GM23338 (cell line): ENCODE measurements at places on chromosomes 3 and 15.

- no peaks in the 10 kb centered on the region for H3K27me3 ChIP-seq
- no peak overlapping the region for H3K4me3 ChIP-seq
- H3K36me3 ChIP-seq, result peaks cover 70% of the 10 kb centered on the region
- no peak for DNase-seq
Observed at GRCh38 chr3:114081037-114081436, 24.5 kb downstream of the QTRT2 start.

- H3K4me3 ChIP-seq, result no peak overlapping the region
- H3K27ac ChIP-seq, result no peak overlapping the region
- no peak for DNase-seq
- no peaks in the 10 kb centered on the region for H3K27me3 ChIP-seq
- H3K36me3 ChIP-seq, result no peaks in the 10 kb centered on the region
Observed at GRCh38 chr3:71103430-71103921, 480.1 kb downstream of the FOXP1 start.

- no peak overlapping the region for H3K4me3 ChIP-seq
- peaks cover 5% of the 10 kb centered on the region; the same call in 1 of the 2 replicates for H3K4me1 ChIP-seq
- peak; percentile 34 for DNase-seq
- H3K36me3 ChIP-seq, result no peaks in the 10 kb centered on the region
Observed at GRCh38 chr15:70024521-70024920, 73.2 kb downstream of the TLE3 start.

GRCh38 chr3:39428745-39429201 lies 22.3 kb downstream of the RPSA start:
- H3K27me3 ChIP-seq, result no peaks in the 10 kb centered on the region
- no peak overlapping the region for H3K27ac ChIP-seq
- H3K4me3 ChIP-seq, result no peak overlapping the region
- no peaks in the 10 kb centered on the region for H3K36me3 ChIP-seq

DNA sequence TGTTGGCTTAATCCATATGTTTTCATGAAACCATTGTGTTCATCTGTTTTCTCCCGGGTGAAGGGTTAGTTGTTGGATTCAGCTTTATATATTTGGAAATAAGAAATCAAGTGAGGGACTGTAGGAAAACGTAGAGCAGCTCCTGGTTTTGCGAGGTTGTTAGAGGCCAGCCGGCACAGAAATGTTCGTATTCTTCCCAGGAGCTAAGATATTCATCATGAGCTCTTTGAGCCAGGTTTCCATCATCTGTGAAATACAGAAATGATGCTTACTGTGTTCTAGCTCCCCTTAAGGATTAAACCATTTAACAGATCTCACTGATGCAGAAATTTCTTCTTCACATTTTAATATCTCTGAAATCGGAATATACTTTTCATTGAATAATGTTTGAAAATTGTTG lies 235.5 kb downstream of the PTPRG start:
- no peak for DNase-seq
- peaks cover 25% of the 10 kb centered on the region for H3K4me1 ChIP-seq
- no peaks in the 10 kb centered on the region for H3K27me3 ChIP-seq

DNA sequence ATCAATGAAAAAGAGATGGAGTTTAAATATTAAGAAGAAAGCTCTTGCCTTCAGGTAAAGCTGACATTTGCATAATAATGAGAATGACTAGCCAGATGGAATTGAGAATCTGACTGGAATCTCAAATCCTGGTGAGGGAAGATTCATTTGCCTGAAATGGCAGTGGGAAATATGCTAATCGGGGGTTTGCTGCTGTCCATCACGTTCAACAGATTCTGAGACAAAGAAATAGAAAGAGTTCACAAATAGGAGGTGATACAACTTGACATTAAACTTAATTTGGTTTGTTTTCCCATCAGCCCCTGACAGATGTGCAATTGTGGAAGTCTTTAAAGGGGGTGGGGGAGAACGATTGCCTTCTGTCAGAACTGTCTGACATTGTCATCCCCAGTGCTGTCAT lies 347.4 kb downstream of the PDCD6IP start:
- peaks cover 8% of the 10 kb centered on the region; the same call in 1 of the 2 replicates for H3K4me1 ChIP-seq
- H3K36me3 ChIP-seq, result no peaks in the 10 kb centered on the region

DNA sequence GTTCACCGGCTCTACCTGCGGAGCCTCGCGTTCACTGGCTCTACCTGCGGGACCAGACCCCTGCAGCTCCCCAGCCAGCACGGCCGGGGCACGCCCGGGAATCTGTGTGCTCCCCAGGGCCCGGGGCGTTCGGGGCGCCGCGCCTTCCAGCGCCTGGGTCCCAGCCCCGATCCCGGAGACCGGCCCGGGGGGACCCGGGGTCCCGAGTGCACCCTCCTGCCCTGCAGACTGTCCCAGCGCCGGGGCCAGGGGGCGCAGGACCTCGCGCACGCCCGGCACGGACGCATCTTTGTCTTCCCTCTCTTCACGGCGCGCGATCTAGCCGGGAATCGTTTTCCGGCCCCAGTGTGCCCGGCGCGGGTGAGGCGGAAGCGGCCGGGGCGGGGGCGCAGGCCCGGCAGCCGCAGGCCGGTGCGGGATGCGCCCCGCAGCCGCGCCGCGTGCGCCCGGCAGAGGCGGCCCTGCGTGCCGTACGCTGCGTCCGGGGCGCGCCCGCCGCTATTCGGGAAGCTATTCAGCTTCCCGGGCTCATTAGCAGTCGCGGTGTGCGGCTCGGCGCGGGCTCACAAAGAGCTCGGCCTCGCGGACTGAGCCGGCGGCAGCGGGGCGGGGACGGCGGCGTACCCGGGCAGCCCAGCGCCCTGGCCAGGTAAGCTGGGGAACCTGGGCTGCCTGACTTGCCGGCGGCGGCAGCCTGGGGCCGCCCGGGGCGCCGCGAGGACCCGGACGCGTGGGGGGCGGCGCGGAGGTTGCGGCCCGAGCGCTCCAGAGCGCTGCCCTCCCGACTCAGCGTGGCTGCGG lies at the start of gene APBA2:
APBA2 (plus strand) TSS at position 345 of the 801 bp plus-strand sequence. CDS start 167,911 bp downstream, outside the sequence.
- peaks cover 37% of the 10 kb centered on the region for H3K27me3 ChIP-seq
- DNase-seq, result peak; percentile 77
- peaks cover 5% of the 10 kb centered on the region; the same call in 1 of the 2 replicates for H3K4me1 ChIP-seq

- no peaks in the 10 kb centered on the region for H3K36me3 ChIP-seq
- H3K4me3 ChIP-seq, result peak overlapping the region; percentile 66
- no peak overlapping the region for H3K27ac ChIP-seq
- H3K4me1 ChIP-seq, result peaks cover 73% of the 10 kb centered on the region
Observed at GRCh38 chr3:71062952-71063772, 520.4 kb downstream of the FOXP1 start.

GRCh38 chr15:96053031-96053780 lies 277.3 kb upstream of the NR2F2 start:
- peak overlapping the region; percentile 61 for H3K4me3 ChIP-seq
- peaks cover 100% of the 10 kb centered on the region for H3K27me3 ChIP-seq
- peak; percentile 48 for DNase-seq
- no peak overlapping the region for H3K27ac ChIP-seq

- no peak for DNase-seq
- no peak overlapping the region for H3K27ac ChIP-seq
- H3K4me3 ChIP-seq, result no peak overlapping the region
- no peaks in the 10 kb centered on the region for H3K27me3 ChIP-seq
Observed at GRCh38 chr3:14311729-14312128, 90.7 kb upstream of the SLC6A6 start.

DNA sequence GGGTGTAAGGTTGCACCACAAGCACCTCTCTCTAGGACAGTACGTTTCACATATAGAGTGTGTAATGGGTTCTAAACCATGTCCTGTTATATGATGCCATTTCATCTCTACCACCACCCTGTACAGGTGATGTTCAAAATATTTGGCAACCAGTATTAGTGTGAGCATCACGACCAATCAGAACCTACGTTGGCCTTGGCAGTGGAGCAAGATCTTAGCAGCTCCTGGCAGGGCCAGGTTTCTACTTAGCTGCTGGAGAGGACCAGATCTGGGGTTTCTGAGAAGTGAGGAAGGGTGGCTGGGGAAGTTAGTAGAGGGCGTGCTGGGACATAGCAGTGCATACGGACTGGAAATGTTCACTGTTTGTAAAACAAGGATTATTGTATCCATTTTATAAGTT lies 23.1 kb upstream of the MITF start:
- no peak overlapping the region for H3K27ac ChIP-seq
- H3K27me3 ChIP-seq, result no peaks in the 10 kb centered on the region
- H3K4me1 ChIP-seq, result peaks cover 10% of the 10 kb centered on the region
- no peak for DNase-seq
- H3K4me3 ChIP-seq, result no peak overlapping the region

DNA sequence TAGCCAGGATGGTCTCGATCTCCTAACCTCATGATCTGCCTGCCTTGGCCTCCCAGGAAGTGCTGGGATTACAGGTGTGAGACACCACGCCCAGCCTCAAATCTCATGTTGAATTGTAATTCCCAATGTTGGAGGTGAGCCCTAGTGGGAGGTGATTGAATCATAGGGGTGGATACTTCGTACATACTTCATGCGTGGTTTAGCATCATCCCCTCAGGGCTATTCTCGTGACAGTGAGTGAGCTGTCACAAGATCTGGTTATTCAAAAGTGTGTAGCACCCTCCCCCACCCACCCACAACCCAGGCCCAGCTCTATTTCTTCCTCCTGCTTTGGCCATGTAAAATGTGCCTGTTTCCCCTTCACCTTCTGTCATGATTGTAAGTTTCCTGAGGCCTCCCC lies 236.9 kb upstream of the IL12A start:
- H3K4me3 ChIP-seq, result no peak overlapping the region
- no peak overlapping the region for H3K27ac ChIP-seq
- no peaks in the 10 kb centered on the region for H3K36me3 ChIP-seq
- H3K4me1 ChIP-seq, result no peaks in the 10 kb centered on the region

GRCh38 chr3:142251951-142252350 lies 26.6 kb upstream of the GK5 start:
- no peaks in the 10 kb centered on the region for H3K27me3 ChIP-seq
- no peaks in the 10 kb centered on the region for H3K4me1 ChIP-seq
- H3K4me3 ChIP-seq, result no peak overlapping the region

DNA sequence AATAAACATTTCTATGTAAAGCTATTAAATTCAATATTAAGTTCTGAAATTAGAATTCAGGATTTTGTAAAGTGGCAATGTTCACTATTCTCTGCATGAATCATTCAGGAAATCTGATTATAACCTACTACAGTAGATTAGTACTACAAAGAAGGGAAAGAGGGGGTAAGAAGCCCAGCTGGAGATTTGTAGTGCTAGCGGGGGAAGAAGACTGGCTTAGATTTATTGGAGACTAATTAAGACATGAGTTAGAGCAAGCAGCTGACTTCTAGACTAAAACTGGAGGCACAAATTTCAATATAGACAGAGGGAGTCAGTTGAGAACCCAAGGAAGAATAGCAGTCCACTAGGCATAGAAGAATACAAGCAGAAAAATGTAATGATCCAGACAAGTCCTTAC lies 55.8 kb upstream of the SETMAR start:
- no peak overlapping the region for H3K27ac ChIP-seq
- no peak for DNase-seq
- no peaks in the 10 kb centered on the region for H3K4me1 ChIP-seq
- H3K27me3 ChIP-seq, result no peaks in the 10 kb centered on the region
- no peak overlapping the region for H3K4me3 ChIP-seq
- no peaks in the 10 kb centered on the region for H3K36me3 ChIP-seq

GRCh38 chr3:187051066-187051465 lies 88.2 kb downstream of the RPL39L start:
- H3K36me3 ChIP-seq, result peaks cover 35% of the 10 kb centered on the region
- no peaks in the 10 kb centered on the region for H3K4me1 ChIP-seq
- no peak overlapping the region for H3K4me3 ChIP-seq
- no peaks in the 10 kb centered on the region for H3K27me3 ChIP-seq
- no peak for DNase-seq
- H3K27ac ChIP-seq, result no peak overlapping the region

DNA sequence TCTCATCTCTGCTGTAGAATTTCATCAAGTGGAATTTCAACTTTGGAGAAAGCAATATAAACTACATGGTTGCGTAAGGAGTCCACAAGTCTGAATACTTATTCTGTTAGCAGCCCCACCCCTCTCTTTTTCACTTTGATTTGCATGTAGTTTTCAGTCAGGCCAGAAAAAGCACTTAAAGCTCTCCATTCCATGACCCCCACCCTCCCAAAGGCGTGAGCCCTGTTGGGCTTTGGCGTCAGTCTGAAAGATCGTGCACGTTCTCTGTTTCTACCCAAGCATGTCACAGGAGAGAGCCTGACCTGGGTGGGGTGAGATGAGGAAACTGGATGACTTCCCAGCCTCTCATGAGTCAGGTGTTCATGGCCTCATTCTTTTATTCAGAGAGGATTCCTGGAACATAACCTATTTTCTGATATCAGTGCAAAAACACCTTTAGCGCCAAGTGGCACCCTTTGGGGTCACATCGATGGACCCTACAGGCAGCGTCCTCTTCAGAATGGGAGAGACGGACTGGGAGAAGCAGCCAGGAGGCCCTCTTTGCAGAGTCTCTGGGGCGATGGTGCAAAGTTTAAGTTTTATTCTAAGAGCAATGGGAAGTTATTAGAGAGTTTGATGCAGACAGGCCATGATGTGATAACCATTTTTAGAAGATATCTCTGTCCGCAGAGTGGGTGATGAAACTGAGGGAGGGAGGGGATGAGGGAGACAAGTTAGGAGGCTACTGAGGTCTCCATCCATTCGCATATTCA lies 55.8 kb downstream of the LSM3 start:
- H3K36me3 ChIP-seq, result no peaks in the 10 kb centered on the region
- no peak for DNase-seq
- no peak overlapping the region for H3K4me3 ChIP-seq
- H3K4me1 ChIP-seq, result no peaks in the 10 kb centered on the region
- no peaks in the 10 kb centered on the region for H3K27me3 ChIP-seq
- no peak overlapping the region for H3K27ac ChIP-seq

DNA sequence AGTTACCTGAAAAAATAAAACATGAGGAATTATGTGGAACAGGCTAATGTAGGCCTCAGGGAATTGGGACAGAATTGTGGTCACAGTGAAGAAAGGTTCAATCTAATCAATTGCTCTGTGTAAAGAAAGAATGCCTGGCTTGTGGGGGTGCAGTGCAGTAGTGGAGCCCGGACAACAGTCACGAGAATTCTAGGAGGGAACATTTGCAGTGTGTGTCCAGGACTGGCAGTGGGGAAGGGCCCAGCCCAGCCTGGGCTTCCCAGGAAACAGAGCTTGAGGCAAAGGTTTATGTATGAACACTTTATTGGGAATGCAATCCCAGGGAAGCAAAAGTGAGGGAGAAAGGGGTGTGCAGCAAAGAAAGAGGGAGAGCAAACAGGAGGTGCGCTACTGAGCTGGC lies 29.2 kb upstream of the CTDSPL start:
- H3K27me3 ChIP-seq, result no peaks in the 10 kb centered on the region
- H3K4me3 ChIP-seq, result no peak overlapping the region
- no peaks in the 10 kb centered on the region for H3K36me3 ChIP-seq
- DNase-seq, result no peak
- no peak overlapping the region for H3K27ac ChIP-seq

DNA sequence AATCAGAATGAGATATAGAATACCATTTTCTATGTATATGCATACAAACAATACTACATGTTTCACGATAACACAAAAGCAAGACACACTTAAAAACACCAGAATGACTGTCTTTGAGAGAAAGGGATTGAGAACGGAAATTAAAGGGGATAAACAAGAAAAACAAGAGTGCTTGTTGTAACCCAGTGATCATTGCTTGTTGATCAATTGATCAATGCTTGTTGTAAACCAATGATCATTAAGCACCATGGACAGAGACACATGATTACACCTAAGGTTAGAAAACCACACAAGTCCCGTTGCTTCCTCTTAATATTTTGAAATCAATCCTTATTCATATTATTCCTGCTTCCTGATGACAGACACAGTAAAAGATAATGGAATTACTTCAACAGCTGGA lies 1.1 kb upstream of the OR4F15 start:
- H3K27ac ChIP-seq, result no peak overlapping the region
- no peaks in the 10 kb centered on the region for H3K36me3 ChIP-seq
- H3K4me1 ChIP-seq, result no peaks in the 10 kb centered on the region
- peak; percentile 51 for DNase-seq
- no peak overlapping the region for H3K4me3 ChIP-seq
